ENCODE measurements at places on chromosomes 2 and 18.
A peak's percentile ranks its signal among the peaks of the same experiment; 100 is the strongest.

DNA sequence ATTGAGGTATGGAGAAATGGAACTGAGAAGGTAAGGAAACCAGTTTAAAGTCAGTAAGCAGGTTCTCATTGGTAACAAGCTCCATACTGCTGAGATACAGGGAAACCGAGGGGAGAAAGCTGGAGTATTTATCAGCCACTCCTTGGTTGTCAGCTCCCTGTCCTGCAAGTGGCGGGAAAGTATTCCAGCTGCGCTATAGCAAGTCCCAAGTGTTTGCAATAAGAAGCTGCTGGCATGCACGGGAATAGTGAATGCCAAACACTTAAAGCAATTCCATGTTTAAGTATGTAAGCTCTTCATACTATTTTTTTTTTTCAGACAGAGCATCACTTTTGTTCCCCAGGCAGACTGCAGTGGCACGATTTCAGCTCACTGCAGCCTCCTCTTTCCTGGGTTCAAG, 1601.1 kb downstream of the SUCLG1 start:
- DNase-seq: no peak

- no peak for DNase-seq
These were observed 51.7 kb downstream of the RBKS start for GRCh38 chr2:27838502-27838901.

DNA sequence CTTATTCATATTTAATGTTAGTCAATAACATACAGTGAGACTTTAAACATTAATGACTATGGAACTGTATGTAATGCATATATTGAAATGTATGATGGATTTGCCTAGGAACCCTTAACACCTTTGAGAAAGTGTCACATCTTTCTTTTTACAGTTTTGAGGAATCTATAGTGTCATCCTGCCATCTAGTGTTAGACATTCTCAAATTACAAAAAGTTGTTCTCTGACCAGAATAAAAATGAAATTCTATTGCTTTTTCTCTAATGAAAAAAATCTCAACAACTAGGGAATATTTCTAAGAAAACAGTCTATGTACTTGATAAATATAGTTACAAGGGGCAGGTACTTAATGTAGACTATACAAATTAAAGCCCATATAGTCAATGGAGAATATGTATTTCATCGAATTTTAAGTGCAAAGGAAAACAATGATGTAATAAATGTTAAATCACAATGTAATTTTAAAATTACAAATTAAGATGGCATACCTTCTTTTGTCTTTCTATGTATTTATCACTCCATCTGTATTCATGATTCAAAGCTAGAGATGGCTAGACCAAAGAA, 5.1 kb upstream of the CALCRL start:
- peak; percentile 31 for DNase-seq

DNA sequence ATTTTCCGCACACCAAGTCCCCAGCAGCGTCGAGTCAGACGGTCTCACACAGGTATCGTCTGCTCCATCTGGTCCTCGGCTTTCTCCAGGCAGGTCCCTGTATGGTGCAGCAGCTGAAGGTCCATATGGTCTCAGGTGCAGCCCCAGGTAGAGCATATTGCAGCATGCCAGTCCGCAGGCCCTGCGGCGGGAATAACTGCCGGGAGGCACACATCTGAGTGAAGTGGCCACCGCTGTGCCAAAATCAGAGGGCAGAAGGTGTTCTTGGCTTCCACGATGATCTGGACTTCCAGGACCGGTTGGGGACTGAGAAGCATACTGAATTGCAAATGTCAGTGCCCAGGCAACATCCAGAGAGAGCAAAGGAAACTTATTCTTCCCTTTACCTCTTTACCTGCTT, 320.3 kb downstream of the RNF144A start:
- no peak for DNase-seq

DNA sequence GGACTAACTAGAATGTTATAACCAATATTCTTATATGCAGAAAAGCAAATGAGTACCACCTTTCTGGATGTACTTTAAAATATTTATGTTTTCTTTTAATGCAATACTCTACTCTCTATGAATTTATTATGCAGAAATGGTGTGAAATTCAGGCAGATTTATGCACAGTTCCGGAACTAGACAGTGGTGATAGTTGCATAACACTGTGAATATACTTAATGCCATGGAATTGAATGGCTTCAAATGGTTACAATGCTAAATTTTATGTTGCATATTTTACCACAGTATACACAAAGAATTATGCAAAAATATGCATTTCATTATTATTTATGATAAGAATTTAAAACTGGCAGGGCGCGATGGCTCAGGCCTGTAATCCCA, 287.8 kb upstream of the FN1 start:
- no peak for DNase-seq

GRCh38 chr2:162963156-162963555, 124.6 kb upstream of the KCNH7 start:
- no peak for DNase-seq

Data from Ammon's horn (tissue), 1 donor.